MCF 10A (cell line): ENCODE measurements at places on chromosomes 2 and 18. TPM values are rescaled to one million over a fixed set of nuclear protein-coding genes. Genes with fewer than 3 reads are reported as not detected.

REL gene
- 11.3 and 12.6 TPM in 2 replicates for total RNA-seq

- H3K27ac ChIP-seq, result no peak overlapping the region
- H3K4me3 ChIP-seq, result no peak overlapping the region
- H3K4me1 ChIP-seq, result no peaks in the 10 kb centered on the region
- DNase-seq, result no peak
- H3K27me3 ChIP-seq, result no peaks in the 10 kb centered on the region
These were observed 461.3 kb upstream of the FANCL start for GRCh38 chr2:58702302-58702885.

DNA sequence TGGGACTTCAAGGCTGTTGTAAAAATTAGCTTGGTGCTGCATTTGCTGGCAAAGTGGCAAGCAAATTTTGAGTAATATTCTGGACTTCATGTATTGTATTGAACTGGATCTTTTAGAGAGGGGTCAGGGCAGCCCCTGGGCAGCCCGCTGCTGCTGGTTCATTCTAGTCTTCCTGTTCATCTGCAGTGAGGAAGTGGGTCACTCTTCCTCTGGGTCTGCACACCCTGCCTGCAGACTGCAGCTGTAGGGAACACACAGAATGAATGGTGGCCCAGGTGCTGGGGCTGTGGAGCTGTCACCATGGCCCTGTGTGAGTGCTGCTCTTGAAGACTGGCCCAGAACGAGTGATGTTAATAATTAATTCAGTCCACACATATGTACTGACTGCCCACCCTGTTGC, 9.4 kb downstream of the SH3RF3 start:
- H3K27me3 ChIP-seq, result no peaks in the 10 kb centered on the region
- H3K27ac ChIP-seq, result no peak overlapping the region
- DNase-seq, result no peak
- H3K4me3 ChIP-seq, result no peak overlapping the region

DNA sequence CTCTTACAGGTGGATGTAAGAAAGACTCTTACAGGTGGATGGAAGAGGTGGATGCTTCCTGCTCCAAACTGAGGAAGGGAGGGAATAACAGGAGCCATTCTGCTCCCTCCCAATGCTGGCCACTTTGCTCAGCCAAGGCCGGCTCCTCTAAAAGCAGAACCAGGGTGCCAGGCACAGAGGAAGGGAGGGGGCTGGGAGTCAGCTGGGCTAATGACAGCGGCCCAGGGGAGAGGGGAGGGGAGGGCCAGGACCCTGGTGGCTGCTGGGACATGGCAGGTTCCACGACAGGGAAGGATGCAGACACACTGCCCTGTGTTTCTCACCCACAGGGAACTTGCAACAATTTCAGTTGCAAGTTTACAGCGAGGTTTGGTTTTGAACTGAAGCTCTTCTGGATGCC, 173.4 kb downstream of the ANAPC1 start:
- peaks cover 28% of the 10 kb centered on the region for H3K4me1 ChIP-seq
- no peak for DNase-seq
- H3K27me3 ChIP-seq, result no peaks in the 10 kb centered on the region
- no peak overlapping the region for H3K27ac ChIP-seq
- no peak overlapping the region for H3K4me3 ChIP-seq

GRCh38 chr18:45657357-45658335, 42.4 kb downstream of the SLC14A2 start:
- peak overlapping the region; percentile 14 for H3K4me3 ChIP-seq
- H3K27me3 ChIP-seq, result no peaks in the 10 kb centered on the region
- peak; percentile 66 for DNase-seq
- peak overlapping the region; percentile 64 for H3K27ac ChIP-seq
- H3K36me3 ChIP-seq, result peaks cover 6% of the 10 kb centered on the region
- peaks cover 28% of the 10 kb centered on the region for H3K4me1 ChIP-seq

- H3K4me3 ChIP-seq, result no peak overlapping the region
- DNase-seq, result no peak
- H3K4me1 ChIP-seq, result peaks cover 5% of the 10 kb centered on the region
- H3K27me3 ChIP-seq, result no peaks in the 10 kb centered on the region
These were observed 114.9 kb downstream of the HDAC4 start for GRCh38 chr2:239285932-239286230.

DNA sequence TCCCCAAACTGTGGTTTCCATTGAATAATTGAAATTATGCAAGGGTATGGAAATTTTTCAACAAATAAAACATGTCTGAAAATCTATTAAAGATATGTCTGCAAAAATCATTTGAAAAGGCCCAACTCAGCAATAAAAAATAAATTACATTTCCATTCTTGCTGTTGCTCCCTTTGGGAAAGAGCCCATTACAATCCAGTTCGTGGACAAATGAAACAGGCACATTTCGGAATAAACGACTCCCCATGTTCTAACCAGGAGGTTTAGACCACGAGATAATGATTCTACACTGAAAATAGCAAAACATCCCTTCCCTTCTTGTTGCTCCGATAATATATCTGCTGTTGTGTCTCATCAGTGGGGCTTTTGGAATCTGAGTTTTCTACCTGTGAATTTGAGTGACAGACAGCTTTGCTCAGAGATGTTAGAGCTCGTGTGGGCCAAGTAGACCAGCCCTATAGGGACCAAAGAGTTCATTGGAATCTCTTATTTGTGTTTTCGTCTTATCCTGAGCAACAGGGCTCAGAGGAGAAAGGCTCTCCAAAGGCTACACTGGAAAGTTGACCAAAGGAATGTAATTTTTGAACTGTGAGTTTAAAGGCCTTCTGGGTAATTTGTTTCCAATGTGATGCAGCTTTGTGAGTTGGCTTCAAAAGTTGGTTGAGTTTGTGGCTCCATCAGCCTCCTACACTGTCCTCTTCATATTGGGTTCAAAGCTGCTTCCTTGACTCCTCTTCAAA, 119.5 kb downstream of the ACTR3 start:
- DNase-seq, result no peak
- H3K36me3 ChIP-seq, result no peaks in the 10 kb centered on the region
- H3K4me3 ChIP-seq, result no peak overlapping the region
- no peak overlapping the region for H3K27ac ChIP-seq
- no peaks in the 10 kb centered on the region for H3K27me3 ChIP-seq
